ENCODE measurements at places on chromosomes 1 and 21.

DNA sequence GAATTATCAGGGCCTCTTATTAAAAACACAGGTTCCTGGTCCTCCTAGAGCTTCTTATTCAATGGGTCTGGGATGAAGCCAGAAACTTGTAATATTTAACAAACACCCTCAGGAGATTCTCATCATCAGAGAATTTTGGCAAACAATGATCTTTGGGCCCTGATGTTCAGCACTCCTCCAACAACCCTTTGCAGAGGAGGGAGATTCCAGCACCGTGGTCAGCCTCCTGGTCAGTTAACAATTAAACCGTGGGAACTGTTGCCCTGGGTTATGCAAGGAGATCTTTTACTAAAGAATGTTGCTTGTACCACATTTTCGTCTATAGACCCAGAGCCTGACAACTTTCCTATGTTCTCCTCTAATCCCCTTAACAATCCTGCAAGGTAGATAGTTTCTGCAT, 294.4 kb downstream of the PLPP3 start:
- DNase-seq = peak; percentile 94

GRCh38 chr1:160163615-160164014, 12.2 kb downstream of the ATP1A4 start:
- DNase-seq = peak; percentile 31

GRCh38 chr1:212606395-212607205, 2.0 kb upstream of the ATF3 start:
- DNase-seq = no peak

GRCh38 chr1:155236451-155236850, 18.8 kb downstream of the ENTREP3 start:
- DNase-seq = no peak

- no peak for DNase-seq
These were observed 800 bp upstream of the FAM163A start for GRCh38 chr1:179742291-179742690.

DNA sequence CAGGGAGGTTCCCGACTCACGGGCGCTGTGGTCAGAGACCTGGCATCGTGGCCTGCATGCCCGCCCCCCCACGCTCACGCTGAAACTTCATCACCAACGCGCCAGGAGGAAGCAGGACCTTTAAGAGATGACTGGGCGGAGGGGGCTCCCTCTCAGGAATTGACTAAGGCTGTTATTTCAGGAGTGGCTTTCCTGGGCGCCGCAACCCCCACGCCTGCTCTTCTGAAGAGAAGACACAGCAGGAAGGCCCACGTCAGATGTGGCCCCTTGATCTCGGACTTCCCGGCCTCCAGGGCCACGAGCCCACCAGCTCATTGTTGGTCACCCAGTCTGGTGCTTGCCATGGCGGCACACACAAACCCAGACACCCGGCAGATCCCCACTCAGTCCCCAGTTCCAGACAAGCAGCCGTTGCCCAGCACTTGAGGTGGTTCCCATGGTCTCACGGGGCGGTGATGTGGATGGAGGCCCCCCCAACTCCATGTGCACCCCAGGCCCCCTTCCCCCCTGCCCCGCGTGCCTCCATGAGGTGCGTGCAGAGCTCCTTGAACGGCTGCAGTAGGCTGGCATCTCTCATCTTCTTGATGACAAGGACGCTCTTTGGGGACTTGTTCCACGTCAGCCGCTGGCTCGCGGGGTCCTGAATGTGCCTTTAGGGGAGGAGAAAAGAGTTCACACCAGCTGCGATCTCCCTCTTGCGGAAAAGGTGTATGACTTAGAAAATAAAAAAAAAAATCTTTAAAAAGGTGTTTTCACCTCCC, 21.4 kb downstream of the NADK start:
- DNase-seq = no peak

- DNase-seq = no peak
These were observed 50.0 kb upstream of the DUSP10 start for GRCh38 chr1:221791846-221792245.
